ENCODE measurements at places on chromosomes 5 and 9.

DNA sequence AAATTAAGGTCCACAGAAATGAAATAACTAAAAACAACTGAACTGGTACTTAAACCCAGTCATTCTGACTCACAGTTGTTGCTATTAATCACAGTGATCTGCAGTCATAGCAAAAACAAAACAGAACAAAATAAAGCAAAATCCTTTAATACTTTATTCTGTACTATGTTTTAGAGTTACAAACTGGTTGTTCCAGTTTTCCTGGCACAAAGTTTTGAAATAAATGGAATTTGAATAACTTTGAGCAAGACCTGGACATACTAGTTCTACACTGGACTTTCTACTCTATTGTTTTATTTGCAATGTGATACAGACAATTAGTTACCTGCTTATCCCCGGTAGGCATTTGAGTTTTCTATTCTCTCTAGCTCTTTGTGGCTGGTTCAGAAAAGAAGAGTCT, 147.9 kb downstream of the DMRT2 start:
- no peak for DNase-seq

DNA sequence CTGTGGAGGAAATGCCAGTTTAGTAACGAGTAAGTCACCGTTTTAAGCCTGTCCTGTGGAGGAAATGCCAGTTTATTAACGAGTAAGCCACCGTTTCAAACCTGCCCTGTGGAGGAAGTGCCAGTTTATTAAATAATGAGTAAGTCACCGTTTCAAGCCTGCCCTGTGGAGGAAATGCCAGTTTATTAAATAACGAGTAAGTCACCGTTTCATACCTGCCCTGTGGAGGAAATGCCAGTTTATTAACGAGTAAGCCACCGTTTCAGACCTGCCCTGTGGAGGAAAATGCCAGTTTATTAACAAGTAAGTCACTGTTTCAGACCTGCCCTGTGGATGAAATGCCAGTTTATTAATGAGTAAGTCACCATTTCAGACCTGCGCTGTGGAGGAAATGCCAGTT, 18.9 kb upstream of the PDCD6 start:
- no peak for DNase-seq

DNA sequence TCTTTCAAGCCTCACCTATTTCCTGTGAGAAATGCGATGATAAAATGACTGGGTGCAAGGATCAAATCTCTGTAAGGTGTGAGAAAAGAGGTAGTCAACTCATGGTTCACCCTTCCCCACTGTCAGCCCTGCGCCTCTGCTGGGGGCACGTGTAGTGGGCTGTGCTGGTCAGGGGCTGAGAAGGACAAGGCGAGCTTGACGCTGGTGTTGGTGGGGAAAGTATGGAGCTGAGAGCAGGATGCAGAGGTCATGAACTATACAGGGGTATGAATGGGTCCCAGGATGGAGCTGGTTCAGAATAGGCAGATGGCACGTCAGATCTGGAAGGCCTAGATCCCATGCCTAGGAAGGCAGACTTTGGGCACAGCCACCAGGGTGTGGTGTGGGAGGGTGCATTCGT, 20.6 kb downstream of the PITX1 start:
- DNase-seq: no peak

DNA sequence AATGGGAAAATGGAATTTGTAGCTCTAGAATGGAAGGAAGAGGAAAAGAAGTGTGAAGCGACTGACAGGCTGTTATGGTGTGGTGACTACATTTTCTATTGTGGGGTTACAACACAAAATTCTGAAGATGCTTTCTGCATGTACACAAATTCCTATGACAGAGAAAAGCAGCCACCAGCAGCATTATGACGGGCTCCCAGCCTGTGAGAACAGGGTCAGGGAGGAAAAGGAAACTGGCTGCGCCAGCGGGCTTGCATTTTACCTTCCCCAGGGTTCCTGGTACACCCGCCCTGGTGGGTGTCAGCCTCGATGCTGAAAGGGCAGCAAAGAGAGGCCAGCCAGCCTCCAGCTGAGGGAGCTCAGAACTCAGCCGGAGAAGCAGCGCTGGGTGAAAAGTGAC, 41.0 kb downstream of the DDX31 start:
- DNase-seq: no peak

DNA sequence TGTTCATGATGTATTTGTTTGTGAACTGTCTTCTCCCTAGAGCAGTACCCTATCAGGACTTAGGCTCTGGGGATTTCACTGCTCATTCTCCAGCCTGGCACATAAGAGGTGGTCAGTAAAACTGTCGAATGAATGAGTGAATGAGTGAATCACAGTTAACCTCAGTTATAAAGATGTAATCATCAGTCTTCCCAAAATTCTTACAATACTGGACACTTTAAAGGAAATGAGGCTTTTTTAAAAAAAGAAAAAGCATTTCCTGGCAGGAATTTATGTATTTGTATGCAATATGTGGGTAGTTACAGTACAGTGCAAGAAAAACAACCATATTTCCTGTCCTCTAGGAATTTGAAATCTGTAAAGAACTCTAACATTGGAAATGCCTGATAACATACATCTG, 59.6 kb downstream of the RAI14 start:
- DNase-seq: peak; percentile 56

Measured in fibroblast of skin of scalp (primary cell).